ENCODE measurements at places on chromosomes 12 and 14.

GRCh38 chr12:15772405-15773018 is 16.7 kb downstream of the EPS8 start:
- DNase-seq, result no peak

DNA sequence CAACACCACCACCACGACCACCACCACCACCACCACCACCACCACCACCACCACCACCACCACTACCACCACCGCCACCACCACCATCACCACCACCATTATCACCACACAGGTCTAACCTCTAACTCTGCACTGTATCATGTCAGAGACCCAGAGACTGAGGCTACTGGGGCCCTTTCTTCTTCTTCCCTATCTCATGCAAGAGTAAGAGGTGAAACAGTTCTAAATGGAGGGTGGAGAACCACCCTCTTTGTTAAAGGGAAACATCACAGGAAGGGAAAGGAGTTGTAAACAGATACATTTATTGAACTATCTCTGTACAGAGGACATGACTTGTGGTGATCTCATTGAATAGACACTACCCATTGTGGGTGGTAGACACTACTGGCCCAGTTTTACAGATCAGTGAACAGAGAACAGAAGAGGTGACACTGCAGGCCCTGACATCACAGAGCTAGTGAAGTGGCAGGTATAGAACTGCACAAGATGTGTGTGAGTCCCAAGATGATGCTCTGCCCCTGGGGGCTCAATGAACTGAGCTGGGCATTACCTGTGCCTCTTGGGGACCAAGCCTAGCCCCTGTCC is 91.6 kb downstream of the FOXN3 start:
- DNase-seq, result no peak

- DNase-seq, result peak; percentile 39
Measured at GRCh38 chr12:107145397-107145796, 52.0 kb upstream of the CRY1 start.

- DNase-seq, result peak; percentile 93
Measured at GRCh38 chr14:92729634-92730358, 18.6 kb downstream of the LGMN start.

DNA sequence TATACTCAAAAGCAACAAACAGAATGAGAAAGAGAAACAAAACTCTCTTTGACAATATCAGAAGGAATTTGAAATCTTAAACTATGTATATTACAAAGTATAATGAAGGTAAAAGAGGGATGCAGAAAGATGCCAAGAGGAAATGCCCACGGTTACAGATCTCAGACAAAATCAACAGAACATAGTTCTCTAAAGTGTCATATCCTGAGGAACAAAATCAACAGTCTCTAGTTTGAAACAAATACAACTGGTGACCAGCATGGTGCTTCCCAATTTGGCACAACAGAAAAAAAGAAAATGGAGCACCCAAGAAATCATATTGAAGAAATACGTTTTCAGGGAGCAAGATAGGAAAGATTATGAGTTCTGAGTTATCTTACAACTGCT is 116.5 kb downstream of the METTL25 start:
- DNase-seq, result no peak

DNA sequence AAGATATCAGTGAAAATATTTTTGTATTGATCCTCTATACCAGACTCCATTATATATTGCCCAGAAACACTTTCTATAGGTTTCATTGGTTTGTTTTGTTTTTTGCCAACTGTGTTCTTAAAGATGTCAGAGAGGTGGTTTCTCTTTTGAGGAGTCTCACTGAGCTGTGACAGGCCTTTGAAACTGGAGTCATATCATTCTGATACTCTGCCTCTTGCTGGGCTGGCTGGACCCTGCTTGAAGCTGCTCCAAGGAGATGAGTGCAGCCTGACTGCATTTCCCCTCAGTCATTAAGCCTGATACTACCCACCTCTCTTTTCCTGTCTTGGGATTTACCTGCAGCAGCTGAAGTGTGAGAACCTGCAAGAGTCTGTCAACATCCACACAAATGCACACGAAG is 16.4 kb upstream of the TAS2R30 start:
- DNase-seq, result no peak

DNA sequence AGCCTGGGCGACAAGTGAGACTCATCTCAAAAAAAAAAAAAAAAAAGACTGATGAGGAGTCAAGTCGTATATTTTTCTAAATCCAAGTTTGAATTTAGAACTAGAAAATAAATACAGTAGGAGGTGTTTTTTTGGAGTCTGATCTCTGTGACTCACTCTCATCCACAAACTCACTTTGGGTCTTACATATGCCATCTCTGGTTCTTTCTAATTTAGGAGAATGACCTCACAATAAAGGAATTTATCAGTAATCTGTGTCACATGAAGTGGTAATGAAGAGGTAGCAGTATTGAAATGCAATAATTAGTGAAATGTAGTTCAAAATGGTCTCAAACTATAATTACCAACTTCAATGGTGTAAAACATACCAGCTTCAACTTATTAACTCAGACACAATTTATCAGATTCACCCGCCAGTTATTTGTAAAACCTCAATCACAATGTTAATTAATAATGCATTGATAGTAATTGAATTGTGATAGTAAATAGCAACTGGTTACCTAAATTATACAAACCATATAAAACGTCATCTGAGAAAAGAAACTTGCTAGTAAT is 4.4 kb upstream of the CFL2 start:
- DNase-seq, result peak; percentile 73

DNA sequence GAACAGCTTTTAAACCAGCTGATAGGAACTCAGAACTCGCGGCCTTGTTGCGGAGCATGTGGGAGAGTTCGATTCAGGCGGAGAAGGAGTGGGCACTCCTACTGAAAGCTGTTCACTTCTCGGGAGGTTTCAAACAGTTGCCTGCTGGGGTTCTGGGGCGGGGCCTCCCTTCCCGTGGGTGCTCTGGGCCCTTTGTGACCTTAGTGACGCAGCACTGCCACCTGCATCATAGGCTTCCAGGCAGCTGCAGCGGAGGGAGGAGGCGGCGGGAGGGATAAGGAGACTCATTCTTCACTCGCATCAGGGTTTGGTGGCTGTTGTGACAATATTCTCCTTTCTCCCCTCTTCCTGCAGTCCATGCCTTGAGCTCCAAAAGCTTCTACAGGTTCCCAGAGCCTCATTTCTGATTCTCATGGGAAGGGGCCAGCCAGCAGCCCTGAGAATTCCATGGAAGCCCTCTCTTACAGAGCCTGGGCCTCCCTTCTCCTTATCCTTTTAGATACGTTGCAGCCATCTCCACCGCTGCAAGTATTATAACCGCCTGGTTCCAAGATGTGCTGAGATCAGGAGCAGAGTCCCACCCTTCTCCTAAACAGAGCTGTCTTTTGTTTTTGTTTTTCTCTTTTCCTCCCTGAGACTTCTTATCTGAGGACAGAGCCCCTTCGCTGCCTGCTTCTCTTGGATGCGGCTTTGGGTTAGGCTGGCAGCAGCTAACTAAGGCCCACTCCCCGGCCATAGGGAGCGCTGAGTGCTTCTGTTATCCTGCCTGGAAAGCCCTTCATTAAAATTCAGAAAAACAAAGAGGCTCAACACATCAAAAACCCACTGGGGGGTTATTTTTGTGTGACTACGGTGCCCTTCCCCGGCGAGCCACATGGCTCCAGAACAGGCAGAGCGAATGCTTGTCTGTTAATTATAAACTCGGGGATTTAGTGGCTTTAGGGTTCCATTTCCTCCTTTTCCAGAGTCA is 67.6 kb upstream of the GPATCH2L start:
- no peak for DNase-seq

DNA sequence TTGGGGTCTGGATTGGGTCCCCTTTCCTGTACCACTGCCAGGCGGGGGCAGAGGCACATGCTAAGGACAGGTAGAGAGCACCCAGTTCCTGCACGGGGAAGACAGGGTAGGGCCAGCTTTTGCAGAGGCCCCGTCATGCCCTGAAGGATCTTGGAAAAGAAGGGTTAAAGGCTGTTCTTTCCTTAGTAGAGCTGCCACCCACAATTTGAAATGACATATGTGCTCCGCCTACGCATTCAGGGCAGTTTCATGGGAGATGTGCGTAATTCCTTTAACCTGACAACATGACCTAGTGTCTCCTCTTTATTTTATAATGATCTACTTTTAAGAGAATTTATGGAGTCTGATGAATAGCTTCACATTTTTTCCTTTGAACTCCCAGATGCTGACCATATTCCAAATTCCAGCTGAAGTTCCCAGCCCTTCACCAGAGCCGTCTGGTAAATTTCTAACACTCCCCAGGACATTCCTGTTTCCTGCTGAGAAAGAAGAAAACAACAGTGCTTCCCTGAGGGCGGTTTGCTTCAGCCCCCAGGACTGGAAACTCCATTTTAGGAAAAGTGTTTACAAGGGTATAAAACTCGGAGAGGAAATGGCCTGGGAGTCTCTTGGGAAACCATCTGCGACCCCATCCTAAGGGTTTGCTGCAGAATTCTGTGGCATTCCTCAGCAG is 58.9 kb upstream of the PLEKHG3 start:
- DNase-seq, result peak; percentile 98

- DNase-seq, result no peak
Measured at GRCh38 chr12:4743046-4743445, 22.8 kb downstream of the GALNT8 start.

DNA sequence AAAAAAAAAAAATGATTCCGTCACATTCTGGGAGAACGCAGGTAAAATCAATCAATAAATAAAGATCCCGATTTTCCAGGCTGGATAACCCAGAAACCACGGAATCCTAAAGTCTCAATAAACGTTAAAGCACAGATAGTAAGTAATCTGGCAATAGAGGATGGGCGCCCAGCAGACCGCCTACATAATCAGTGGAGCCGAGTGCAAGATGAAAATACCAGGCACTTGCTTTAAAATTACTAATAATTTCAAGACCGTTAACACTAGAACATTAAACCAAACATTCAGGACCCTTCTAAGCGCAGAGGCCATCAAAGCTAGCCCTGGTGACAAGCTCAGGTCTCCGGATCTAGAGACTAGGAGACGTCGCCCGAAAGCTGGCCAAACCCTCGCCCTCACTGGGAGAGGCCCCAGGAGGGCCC is 1.2 kb upstream of the DCAF11 start:
- DNase-seq, result no peak

GRCh38 chr12:120588948-120589930 is 8.0 kb upstream of the POP5 start:
- DNase-seq, result no peak

GRCh38 chr14:68124050-68124449 is 304.5 kb downstream of the RAD51B start:
- DNase-seq, result no peak

- no peak for DNase-seq
Measured at GRCh38 chr14:42877716-42878115, 1271.0 kb downstream of the LRFN5 start.

DNA sequence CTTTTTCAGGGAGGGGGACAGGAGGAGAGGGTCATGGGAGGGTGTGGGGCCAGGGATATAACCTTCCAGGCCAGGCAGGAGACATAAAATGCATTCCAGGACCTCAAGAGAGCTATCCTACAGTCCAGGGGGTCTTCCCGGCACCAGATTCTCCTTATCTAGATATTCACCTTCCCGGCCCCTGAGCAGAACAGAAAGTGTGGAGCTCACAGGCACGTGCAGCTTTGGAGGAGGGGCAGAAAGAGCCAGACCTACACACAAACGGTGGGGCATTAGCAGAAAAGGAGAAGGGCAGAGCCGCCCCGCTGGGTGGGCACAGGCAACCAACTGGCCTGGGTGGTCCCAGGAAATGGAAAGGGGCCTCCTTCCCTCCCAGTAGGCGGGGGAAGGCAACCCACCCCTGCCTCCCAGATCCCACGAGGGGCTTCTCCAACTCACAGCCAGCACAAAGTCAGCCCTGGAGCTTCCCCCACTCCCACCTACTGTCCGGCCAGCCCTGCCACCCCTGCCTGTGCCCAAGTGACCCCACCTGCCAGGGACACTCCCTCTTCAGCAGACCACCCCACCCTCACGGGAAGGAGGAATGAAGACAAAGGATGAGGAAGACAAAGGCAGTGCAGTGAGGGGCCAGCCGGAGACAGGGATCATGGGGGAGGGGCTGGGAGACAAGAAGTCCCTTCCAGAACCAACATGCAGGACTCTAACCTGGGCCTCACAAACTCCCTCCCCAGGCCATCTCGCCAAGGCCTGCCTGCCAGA is 33.3 kb downstream of the CCDC85C start:
- DNase-seq, result no peak

- DNase-seq, result no peak
Measured at GRCh38 chr14:54766276-54767138, 136.1 kb downstream of the GCH1 start.

GRCh38 chr12:91180582-91181395 is 1.8 kb downstream of the DCN start:
- peak; percentile 94 for DNase-seq

DNA sequence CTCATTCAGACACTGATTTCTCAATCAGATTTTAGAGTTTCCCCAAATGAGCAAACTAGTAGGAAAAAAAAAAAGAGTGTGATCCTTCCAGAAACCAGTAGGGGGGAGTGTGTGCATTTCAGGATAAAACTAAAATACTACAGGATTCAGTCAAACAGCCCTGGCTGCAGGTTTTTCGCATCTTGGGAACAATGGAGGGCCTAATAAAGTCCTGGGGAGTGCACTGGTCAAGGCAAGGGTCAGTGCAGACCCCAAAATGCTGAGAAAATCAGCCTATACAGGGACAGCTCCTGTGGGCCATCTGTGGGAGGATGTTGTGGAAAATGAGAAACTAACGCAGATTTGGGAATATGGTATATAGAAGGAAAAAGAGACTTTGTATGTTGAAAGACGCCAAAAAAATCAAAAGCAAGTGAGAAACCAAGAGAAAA is 22.2 kb upstream of the ABCD4 start:
- peak; percentile 40 for DNase-seq

DNA sequence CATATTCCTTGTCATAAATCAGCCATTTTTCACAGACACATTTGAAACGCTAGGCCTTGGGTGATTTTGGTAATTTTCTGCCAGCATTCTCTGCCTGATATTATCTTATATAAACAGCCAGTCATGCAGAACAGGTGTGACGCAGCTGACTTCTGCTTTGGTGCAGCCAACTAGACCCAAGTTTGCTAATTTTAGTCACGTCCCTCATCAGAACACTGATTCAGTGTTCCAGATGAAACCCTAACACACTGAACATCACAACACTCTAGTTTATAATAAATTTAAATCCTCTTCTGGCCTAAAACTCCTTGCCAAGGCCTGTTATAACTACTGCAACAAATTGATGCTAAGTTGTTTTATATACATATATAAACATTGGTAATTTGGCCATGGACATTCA is 386.1 kb downstream of the SEC23A start:
- DNase-seq, result no peak

GRCh38 chr12:109844091-109844490 is 10.9 kb upstream of the TRPV4 start:
- DNase-seq, result no peak

GRCh38 chr12:51953089-51953488 is 1.6 kb downstream of the ACVR1B start:
- DNase-seq, result no peak

DNA sequence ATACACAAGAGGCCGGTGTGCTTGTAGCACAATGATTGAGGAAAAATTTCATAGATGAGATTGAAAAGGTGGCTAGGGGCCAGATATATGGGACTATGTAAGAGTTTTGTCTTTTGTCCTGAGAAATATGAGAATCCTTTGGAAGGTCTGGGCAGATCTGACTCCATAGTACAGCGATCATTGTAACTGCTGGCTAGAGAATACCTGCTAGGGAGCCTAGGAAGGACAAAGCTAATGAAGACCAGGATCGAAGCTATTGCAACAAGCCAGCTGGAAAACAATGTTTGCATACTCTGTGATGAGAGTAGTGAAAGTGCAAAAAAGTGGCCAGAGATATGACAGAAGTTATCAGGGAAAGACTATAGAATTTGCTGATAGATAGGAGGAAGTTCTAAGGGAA is 537.6 kb downstream of the C12orf50 start:
- DNase-seq, result no peak
